Osteocyte (in vitro differentiated cells): ENCODE measurements at places on chromosomes 16 and 17. TPM values are rescaled to one million over a fixed set of nuclear protein-coding genes. Genes with fewer than 3 reads are reported as not detected.

- H3K4me1 ChIP-seq: peaks cover 98% of the 10 kb centered on the region
- DNase-seq: peak; percentile 83
- H3K27ac ChIP-seq: peak overlapping the region; percentile 96
- H3K36me3 ChIP-seq: no peaks in the 10 kb centered on the region
These were observed 17.4 kb upstream of the COL1A1 start for GRCh38 chr17:50218771-50219315.

- no peaks in the 10 kb centered on the region for H3K27me3 ChIP-seq
- H3K4me3 ChIP-seq: peak overlapping the region; percentile 55
- DNase-seq: no peak
- peak overlapping the region; percentile 99 for H3K27ac ChIP-seq
These were observed 1.8 kb upstream of the MT2A start for GRCh38 chr16:56606476-56607108.

DNA sequence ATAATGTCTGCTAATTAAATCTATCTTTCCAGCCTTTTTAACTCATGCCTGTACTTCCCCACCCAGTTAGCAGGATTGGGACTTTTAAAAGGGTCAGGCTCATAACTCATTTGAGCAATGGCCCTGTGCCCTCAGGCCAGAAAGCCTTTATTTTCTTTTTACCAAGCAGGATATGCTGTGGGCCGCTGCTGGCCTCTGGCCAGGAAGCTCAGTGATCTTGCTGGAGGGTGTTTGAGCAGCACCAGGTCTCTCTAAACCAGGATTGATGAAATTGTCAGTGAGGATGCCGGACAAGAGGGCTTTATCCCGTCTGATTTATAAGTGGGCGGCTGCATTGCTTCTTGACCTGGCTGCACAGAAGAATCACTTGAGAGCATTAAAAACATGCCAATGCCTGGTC is 187.8 kb downstream of the RAB11FIP4 start:
- no peak for DNase-seq
- H3K27me3 ChIP-seq: no peaks in the 10 kb centered on the region
- no peaks in the 10 kb centered on the region for H3K36me3 ChIP-seq
- peaks cover 54% of the 10 kb centered on the region for H3K4me1 ChIP-seq
- H3K27ac ChIP-seq: peak overlapping the region; percentile 75
- no peak overlapping the region for H3K4me3 ChIP-seq

- no peak overlapping the region for H3K4me3 ChIP-seq
- peaks cover 26% of the 10 kb centered on the region for H3K4me1 ChIP-seq
- H3K27me3 ChIP-seq: no peaks in the 10 kb centered on the region
- no peak overlapping the region for H3K27ac ChIP-seq
These were observed 123.1 kb downstream of the OR1D5 start for GRCh38 chr17:2940352-2940751.

- H3K4me3 ChIP-seq: peak overlapping the region; percentile 51
- DNase-seq: no peak
- H3K27ac ChIP-seq: no peak overlapping the region
- peaks cover 50% of the 10 kb centered on the region for H3K27me3 ChIP-seq
- peaks cover 8% of the 10 kb centered on the region for H3K4me1 ChIP-seq
These were observed 18.5 kb upstream of the NTN1 start for GRCh38 chr17:9002606-9003354.

DNA sequence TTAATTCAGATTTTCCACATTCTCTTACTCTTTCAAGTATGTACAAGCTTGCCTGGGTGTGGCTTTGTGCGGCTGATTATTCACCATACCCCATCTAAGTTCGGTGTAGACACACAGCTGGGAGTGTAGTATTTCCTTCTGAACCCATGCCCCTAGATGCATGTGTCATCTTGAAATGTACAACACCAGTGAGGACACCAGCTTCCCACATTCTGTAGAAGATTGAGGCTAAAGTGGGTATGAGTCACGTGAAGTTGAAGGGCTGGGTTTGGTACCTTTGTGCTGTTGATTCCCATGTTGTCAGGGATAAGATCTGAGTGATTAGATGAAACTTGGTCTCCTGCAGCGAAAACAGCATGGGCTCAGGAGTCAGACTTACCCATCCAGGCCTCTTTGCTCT is 14.6 kb upstream of the DHX8 start:
- H3K27ac ChIP-seq: peak overlapping the region; percentile 84
- H3K27me3 ChIP-seq: peaks cover 2% of the 10 kb centered on the region
- no peak overlapping the region for H3K4me3 ChIP-seq
- no peak for DNase-seq
- H3K4me1 ChIP-seq: peaks cover 33% of the 10 kb centered on the region
- no peaks in the 10 kb centered on the region for H3K36me3 ChIP-seq

The TBC1D3 gene
- 0.30 TPM in 1 of 2 replicates, not detected in the other for total RNA-seq

The CCL5 gene
- total RNA-seq: not detected in 2 replicates

The PPM1E gene
- total RNA-seq: 1.7 TPM in 2 replicates

The CCL13 gene
- not detected in 2 replicates for total RNA-seq
